ENCODE measurements at places on chromosomes 2 and 18.

- DNase-seq, result no peak
Measured at GRCh38 chr18:76412010-76412817, 82.8 kb downstream of the ZNF516 start.

DNA sequence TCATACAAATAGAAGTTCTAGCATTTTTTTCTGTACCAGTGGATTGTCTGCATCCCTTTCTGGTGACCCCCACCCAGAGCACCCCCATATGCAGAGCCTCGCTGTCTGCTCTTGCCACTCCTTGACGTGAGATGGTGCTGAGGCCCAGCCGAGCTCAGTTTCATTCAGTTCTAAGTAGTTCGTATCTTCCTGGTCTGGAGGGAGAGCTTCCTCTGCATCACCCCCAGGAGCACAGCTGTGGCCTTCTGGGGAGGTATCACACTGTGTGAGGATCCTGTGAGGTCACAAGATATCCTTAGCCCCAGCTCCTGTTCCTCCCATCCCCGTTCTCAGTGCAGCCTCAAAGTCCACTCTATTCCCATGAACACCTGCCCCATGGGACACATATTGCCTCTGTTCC, 132.7 kb downstream of the PTGR3 start:
- DNase-seq, result no peak

DNA sequence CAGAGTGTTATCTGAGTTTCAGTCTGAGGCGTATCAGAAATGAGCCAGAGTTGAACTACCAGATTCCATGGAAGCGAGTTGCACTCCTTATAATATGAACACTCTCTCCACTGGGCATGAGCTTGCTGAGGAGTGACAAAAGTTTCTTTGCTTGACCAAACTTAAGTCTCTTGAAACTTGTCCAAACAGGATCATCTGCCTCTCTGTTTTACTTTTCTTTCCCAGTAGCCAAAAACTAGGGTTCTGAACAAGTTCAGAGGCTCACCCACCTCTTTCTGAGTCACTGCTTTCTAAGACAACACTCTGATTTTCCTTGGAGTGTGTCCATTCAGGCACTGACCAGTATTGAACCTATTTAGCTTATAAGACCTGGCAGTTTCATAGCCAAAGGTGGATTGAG, 233.2 kb upstream of the TCF4 start:
- DNase-seq, result no peak

DNA sequence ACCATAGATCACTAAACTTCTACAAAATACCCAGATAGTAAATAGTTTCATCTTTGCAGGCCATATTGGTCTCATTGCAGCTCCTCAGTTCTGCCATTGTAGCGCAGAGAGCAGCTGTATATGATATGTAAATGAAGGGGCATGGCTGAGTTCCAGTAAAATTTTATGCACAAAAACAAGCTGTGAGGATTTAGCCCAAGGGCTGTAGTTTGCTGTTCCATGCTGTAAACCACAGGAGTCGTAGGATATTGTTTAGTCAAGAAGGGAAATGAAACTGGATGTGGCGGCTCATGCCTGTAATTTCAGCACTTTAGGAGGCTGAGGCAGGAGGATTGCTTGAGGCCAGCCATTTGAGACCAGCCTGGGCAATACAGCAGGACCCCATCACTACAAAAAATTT, 83.0 kb downstream of the MGAT5 start:
- no peak for DNase-seq

GRCh38 chr2:165868211-165868610, 74.2 kb upstream of the GALNT3 start:
- DNase-seq, result no peak

DNA sequence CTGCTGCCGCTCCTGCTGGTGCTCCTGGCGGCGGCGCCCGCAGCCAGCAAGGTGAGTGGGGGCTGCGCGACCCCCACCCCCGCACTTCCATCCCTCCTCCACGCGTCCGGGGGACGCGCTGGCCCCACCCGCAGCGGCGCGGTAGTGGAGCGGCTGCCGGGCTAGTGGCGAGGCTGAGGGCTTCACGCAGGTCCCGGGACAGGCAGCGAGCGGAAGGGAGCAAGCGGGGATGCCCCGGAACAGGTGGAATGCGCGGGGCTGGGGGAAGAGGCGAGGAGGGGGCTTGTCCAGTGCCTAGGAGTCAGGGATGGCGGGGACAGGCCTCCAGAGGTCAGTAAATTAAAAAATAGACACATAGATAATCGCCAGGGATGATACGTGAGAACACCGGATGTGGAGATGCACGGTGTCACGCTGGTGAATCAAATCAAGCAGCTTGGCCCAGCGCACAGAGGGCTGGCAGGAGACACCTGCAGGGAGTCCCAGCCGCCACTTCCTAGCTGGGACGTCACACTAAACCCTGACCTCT, 403 bp downstream of the COL4A3 start:
- DNase-seq, result no peak

- no peak for DNase-seq
Measured at GRCh38 chr2:42297322-42297936, 63.6 kb downstream of the COX7A2L start.

- DNase-seq, result no peak
Measured at GRCh38 chr18:77103187-77103850, 29.3 kb downstream of the MBP start.

- DNase-seq, result no peak
Measured at GRCh38 chr2:220460257-220460985, 833.0 kb downstream of the SLC4A3 start.

GRCh38 chr18:62279561-62279960, 45.5 kb upstream of the TNFRSF11A start:
- DNase-seq, result no peak

DNA sequence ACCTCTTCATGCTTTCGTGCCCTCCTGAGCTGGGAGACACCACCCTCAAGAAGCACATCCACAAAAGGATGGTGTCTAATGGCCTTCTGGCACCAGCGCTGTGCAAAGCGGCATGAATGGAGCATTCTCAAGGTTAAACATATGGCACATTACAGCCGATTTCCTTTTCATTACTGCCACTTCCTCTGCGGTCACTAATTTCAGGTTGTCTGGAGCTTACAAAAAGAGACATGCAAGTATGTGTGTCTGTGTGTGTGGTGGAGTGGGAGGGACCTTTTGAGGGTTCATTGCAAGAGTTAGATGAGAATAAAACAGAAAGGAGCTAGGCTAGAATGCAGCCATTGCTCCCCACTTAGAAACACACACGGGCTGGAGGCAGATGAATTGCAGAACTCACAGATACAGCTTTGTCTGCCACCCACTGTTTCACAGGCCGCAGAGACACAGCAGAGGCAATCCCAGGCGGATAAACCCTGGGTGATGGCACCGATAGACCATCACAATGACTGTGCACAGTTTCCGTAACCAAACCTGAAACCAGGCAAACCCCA, 76.0 kb downstream of the TGIF1 start:
- no peak for DNase-seq

DNA sequence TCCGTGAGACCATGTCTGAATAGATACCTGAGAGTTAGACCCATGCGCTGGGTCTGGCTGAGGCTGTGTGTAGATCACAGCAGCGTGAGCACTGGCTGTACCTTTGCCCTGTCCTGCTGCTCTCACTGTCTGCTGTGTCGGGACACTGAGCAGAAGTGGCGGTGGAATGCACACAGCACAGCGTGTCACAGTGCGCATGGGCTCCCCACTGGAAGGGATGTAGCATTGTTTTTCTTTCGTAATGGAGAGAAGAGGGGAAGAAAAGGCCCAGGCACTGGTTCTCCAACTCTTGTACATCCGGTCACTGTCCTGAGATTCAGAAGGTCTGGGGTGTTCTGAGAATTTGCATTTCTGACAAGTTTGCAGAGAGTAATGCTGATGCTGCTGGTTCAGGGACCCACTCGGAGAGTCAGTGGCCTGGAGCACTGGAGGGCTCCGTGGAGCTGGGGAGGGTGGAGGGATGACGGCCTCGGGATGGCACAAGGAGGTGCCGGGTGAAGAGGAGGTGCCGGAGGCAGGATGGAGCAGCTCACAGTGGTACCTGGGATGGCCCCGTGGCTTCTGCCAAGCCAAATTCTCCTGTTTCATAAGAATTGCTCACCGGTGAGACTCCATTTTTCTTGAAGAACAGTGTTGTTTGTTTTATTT, 252.8 kb downstream of the LDLRAD4 start:
- no peak for DNase-seq

DNA sequence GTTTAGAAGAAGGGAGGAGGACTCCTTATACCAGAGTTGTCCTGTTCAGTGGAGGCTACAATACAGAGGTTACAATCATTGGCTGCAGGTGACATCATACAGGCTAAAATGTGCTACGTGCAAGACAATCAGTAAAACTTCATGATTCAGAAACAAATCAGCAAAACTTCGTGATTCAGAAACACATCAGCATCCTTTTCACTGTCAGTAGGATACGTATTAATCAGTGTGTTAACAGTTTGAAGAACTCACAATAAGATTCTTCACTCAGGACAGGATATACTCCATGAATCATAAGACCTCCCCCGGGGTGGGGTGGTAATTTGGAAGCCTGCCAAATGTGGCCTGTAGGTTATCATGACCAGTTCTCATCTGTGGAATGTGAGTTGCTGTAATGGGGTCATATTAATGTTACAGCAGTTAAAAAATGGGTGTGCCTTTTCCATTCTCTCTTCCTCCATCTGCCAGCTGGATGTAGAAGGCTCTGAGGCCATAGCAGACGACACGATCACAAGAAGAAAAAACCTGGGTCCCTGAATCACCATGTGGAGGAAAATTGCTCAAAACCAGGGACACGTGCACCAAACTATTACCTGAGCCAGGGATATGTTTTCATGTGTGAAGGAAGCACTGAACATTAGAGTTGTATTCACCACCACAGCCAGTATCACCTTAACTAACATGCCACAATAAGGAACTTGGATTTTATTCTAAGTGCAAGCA, 134.8 kb upstream of the CREB1 start:
- DNase-seq, result peak; percentile 13

DNA sequence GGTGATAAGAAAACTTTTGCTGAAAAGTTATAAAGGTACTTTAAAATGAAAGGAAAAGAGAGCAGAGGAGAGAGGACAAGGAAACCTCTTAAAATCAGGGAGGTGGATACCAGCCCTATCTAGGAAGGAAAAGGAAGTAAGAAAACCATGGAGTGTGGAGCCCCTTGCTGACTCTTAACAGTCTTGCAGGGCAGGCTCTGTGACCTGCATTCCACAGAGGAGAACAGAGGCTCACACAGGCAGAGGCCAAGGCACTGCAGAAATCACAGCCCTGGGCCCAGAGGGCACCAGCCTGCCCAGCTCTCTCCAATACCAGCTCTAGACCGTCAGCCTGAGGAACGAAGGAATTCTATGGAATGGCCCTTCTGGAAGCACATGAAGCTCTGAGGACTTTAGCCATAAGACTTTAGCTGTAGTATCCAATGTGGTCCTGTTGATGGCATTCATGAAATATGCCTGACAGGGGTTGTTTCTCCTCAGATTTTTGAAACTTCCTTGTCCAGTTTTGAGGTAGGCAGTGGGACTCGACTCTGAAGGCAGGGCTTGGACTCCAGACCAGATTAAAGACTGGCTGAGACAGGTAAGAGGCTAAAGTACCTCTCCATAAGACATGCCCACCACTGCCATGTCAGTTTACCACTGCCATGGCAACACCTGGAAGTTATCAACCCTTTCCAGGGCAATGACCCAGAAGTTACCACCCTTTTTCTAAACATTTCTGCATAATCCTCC, 216.3 kb downstream of the ANAPC1 start:
- DNase-seq, result no peak

DNA sequence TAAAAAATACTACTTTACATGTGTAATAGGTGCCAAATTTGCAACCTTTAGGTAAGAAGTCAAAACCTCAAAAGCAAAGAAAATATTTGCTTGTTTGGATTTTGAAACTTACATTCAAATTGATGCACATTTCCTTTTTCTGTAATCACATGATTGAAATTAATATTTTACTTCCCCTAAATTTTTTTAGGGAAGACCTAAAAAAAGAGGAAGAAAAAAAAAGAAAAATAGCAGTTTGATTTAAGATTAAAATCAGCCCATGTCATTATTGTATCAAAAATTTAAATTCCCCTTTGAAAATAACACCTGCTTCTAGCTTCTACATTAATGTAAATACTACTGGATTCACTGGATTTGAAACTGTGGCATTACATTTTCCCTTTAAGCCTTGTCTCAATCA, 68.2 kb upstream of the STON1 start:
- DNase-seq, result no peak

GRCh38 chr2:229905601-229906000, 16.2 kb downstream of the TRIP12 start:
- no peak for DNase-seq

DNA sequence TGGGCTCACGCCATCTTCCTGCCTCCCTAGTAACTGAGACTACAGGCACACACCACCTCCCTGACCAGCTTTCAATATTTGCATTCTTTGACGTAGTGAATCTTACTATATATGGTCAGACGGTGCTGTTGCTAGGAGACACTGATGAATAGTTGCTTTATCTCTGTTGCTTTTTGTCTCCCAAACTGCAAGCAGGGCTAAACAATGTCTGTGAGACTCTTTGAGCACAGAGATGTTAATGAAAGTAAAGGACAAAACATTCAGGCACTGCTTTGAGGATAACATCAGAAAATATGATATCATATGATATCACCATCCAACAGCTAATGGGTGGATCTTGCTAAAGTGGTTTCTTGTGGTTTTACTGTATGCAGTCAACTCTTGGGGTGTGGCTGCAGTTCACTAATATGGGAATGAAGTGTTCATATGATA, 43.0 kb downstream of the EMILIN2 start:
- no peak for DNase-seq

- DNase-seq, result no peak
Measured at GRCh38 chr2:7468448-7468828, 551.2 kb downstream of the RNF144A start.

GRCh38 chr2:102592601-102593000, 26.8 kb upstream of the SLC9A2 start:
- DNase-seq, result no peak

DNA sequence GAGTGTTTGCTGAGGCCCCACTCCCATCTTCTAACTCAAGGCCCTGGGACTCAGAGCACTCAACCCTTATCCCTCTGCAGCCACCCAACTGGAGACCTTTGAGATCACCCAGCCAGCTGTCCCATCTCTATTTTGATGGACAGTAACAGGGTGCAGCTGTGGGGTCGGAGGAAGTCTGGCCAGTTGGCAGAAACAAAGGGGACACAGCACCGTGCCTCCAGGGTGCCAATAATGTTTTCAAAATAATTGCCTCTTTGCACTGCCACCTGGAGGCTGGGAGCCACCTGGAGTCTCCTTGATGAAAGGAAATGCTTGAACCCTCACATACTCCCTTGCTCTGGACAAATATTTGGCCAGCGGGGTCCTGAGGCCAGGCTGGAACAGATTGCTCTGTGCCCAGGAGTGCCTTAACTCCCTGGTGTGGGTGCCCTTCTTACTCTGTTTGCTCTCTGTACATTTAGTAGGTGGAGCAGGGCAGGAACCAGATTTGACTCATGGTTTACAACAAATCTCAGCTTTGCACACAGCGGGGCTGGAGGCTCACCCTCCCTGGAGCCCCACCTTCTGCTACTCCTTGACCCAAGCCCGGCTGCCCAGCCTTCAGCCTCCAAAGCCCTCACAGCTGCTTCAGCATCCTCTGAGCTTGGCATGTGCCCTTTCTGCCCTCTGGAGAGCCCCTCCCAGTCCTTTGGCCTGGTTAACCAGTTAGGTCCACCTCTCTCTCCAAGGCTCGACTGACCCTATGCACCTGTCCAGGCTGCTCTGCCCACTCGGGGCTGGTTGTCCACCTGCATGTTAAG, 17.2 kb downstream of the MAL start:
- no peak for DNase-seq

- no peak for DNase-seq
Measured at GRCh38 chr2:69988086-69988635, 26.7 kb upstream of the ASPRV1 start.

All from stimulated activated CD4-positive, alpha-beta T cell treated with anti-CD3 and anti-CD28 coated beads, Interleukin-4, amount 100 ng/mL, for 4 hours (primary cell).